ENCODE measurements at places on chromosomes 11 and 22.

DNA sequence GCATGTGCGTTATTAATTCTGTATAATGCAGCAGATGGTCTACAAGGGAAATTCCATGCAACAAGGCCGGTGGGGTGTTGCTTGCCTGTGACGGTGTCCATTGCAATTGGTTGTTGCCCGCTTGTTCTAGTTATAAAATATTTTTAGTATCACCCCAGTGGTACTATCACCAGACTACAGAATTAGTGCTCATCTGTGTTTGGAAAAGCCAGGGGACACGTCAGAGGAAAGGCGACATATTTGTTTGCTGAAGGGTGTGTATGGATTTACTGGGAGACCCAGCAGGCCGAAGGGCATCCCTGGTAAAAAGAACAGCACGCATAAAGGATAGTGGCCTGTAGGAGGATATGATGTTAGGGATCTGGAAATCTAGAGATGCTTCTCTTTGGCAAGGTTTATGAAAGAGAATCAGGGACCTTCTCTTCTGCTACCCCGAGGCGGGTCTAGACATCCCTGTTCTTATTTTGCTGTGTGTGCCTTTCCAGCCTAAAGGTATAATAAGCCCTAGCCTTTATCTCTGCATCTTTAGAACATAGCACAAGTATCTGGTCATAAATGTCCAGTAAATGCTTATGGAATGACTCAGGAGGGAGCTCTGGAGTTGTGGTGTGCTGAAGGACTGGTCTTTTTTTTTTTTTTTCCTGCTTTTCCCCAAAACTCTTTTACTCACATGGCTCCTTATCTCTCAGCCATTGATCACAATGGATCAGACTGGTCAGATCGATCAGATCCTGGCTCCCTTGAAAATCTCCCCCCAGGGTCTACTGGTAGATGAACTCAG, 90.9 kb downstream of the LDLRAD3 start:
- DNase-seq: no peak

GRCh38 chr11:133828871-133829270, 16.4 kb downstream of the SPATA19 start:
- DNase-seq: no peak

DNA sequence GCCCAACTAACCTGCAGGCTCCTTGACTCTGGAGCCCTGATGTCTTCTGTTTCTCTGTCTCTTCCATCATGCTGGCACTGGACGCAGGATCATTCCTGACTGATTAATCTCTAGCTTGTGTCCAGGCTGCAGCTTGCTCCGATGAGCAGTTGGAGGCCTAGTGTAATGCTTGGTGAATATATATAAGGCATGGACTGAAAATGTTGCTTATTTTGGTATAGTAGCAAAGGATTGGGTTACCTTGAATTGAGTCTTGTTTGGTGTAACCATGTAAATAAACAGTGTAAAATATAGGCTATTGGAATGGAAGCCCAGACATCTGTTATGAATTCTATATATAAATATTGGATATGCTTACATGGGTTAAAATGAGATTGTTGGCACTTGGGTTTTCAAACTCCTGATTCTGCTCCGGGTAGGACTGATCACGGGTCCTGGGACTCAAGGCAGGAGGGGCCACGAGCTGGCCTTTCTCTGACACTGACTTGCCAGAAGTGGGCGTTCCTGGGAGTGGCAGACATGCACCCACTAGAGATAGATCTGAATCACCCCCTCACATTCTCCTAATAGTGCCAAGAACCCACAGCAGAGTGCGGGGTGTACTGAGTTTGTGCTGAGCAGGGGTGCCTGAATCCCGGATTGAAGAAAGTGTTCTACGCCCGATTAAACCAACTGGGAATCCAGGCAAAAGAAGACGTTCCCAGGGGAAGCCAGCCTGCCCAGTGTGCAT, 25.8 kb downstream of the LRP5 start:
- peak; percentile 65 for DNase-seq

GRCh38 chr22:20940186-20940651, 23.0 kb downstream of the CRKL start:
- no peak for DNase-seq

DNA sequence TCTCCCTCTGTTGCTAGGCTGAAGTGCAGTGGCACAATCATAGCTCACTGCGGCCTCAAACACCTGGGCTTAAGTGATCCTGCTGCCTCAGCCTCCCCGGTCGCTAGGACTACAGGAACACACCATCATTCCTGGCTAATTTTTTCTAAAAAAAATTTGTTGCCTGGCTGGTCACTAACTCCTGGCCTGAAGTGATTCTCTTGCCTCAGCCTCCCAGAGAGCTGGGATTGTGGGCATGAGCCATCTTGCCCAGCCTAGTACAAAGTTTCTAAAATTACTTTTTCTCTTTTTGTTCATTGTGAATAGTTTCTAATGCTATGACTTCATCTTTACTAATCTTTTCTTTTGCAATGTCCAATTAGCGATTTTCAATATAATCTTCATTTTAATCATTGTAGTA, 12.5 kb downstream of the RBM7 start:
- DNase-seq: no peak

DNA sequence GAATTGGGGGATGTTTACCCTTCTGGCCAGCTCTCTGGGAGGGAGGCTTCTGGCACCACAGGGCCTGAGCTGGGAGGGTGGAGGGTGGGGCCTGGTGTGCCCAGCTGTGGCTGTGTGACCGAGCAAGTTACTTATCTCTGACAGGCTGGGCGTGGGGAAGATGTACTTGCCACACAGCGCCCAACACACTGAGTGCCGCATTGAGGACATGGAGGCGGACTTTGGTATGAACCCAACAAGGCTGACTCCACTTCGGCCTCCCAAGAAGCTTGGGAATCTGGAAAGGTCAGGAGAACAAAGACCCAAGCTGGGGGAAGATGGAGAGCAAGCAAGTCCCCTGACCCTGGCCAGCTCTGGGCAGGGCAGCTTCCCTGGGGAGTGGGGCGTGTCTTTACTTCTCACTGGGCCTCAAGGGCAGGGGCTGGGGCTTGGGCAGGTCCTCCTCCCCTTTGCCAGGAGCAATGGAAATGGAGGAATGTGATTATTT, 2.4 kb upstream of the MGAT3 start:
- no peak for DNase-seq

DNA sequence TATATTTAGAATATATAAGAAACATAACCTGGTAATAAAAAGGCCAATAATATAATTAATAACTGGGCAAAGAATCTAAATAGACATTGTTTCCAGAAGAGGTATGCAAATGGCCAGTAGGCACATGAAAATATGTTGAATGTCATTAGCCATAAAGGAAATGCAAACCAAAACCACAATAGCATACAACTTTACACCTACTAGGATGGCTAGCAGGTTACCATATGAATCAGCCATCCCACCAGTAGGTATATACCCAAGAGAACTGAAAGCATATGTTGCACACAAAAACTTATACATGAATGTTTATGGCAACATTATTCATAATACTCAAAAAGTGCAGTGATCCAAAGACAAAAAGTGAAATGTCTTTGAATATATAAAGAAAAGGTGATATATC, 2.7 kb upstream of the OR2D2 start:
- no peak for DNase-seq

- DNase-seq: no peak
Observed at GRCh38 chr11:69867076-69868005, 48.1 kb upstream of the FGF3 start.

GRCh38 chr11:43021466-43021865, 290.3 kb upstream of the API5 start:
- DNase-seq: no peak

DNA sequence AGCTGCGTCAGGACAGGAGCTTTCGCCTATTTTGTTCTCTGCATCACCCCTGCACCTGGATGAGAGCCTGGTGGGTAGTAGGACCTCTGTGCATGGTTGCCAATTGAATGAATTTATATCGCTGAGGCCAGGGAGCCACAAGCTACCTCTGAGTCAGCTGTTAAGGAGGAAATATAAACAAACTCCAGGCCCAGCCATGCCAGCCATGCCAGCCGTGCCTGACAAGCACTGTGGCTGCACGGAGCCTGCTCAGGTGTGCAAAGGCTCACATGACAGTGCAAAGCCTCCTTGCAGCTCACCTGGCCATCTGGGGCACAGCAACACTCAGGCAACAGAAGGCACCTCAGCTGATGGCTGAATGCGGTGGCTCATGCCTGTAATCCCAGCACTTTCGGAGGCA, 33.7 kb upstream of the LINC01488 start:
- no peak for DNase-seq

DNA sequence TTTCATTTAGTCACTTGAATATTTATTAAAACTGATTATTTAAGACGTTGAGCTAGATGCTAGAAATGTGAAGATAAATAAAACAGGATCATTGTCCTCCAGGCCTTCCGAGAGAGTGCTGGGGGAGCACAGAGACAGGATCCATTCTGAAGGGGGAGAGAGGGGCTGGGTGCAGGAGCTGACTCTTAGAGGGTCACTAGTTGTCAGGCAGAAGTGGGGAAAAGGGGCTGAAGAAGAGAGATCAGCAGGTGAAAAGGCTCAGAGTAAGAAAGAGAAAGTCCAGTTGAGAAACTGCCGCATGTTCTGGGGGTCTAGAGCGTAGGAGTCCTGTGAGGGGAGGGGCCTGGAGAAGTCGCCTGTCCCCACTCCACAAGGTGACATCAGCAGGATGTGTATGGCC, 206.2 kb upstream of the SNX19 start:
- DNase-seq: no peak

- no peak for DNase-seq
Observed at GRCh38 chr11:57370941-57371340, 10.0 kb downstream of the PRG3 start.

DNA sequence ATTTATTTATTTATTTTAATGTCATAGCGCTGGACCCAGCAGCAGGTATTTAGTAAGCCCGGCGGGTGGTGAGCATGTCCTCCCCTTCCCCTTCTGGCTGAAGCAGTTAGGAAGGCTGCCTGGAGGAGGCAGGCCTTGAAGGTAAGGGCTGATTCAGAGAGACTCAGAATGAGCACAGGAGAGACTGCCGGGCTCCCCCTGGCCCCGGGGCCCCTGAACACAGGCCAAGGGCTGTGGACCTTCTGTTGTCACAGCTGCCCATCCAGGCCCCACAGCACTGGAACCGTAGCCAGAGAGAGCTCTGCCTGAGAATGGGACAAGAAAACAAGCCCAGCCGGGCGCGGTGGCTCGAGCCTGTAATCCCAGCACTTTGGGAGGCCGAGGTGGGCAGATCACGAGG, 52.8 kb downstream of the KCNJ4 start:
- DNase-seq: no peak

DNA sequence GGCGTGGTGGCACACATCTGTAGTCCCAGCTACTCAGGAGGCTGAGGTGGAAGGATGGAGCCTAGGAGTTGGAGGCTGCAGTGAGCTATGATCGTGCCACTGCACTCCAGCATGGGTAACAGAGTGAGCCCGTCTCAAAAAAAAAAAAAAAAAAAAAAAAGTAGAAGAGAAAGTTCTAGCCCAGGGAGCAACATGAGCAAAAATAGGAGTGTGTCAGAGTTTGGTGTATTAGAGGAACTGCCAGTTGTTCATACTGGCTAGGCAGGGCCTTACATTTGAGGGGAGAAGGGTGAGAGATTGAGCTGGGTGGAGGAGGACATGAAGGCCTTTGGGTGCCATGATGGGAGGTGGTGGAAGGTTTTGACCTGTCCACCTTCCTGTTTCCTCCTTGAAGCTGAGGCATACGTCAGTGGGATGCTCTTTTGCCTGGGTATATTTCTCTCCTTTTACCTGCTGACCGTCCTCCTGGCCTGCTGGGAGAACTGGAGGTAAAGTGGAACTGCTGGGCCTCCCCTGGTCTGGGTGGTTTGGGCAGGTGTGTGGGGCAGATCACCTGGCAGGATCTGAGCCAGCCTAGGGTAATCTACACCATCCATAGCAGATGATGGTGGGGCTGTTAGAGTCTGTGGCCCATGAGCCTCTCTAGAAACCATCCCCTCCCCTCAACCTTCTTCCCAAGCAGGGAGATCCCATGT, 7.3 kb downstream of the SIDT2 start:
- DNase-seq: no peak

GRCh38 chr22:22716136-22716665, 71.8 kb downstream of the GGTLC2 start:
- no peak for DNase-seq

- peak; percentile 77 for DNase-seq
Observed at GRCh38 chr22:17871726-17872458, 97.6 kb upstream of the BID start.

DNA sequence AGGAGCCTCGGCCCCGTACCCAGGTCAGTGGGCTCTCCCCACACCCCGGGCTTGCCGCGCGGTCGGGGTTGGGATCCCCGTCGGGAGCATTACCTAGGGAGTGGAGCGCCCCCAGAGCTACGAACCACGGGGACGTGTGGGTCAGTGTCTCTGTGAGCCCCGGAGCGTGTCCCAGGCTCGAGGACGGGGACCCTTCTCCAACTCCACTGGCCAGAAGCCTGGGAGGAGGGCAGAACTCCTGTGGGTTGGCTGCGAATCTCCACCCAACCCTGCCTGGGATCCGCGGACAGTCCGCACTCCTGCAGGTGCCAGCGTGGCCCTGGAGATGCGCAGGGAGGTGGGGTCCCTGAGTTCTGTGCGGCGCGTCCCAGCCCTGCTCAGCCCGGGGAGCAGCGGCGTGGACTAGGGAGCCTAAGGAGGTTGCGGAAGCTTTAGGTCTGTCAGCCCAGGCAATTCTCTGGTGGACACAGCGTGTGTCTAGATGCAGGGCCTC, 346 bp downstream of the PPFIBP2 start:
- no peak for DNase-seq

DNA sequence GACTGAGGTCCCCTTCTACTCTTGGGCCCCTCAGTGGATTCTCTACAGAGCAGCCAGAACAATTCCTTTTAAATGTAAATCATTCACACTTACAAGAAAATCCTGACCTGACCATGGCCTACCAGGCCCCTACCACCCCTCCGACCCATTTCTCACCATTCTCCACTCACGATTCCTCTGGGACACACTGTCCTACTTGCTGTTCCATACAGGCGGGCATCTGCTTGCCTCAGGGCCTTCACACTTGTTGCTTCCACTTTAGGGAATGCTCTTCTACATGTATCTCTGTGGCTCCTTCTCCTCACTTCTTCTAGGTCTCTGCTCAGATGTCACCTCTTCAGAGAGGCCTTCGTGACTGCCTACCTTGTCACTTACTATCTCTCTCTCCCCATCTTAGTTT, 3.4 kb downstream of the USH1C start:
- no peak for DNase-seq

DNA sequence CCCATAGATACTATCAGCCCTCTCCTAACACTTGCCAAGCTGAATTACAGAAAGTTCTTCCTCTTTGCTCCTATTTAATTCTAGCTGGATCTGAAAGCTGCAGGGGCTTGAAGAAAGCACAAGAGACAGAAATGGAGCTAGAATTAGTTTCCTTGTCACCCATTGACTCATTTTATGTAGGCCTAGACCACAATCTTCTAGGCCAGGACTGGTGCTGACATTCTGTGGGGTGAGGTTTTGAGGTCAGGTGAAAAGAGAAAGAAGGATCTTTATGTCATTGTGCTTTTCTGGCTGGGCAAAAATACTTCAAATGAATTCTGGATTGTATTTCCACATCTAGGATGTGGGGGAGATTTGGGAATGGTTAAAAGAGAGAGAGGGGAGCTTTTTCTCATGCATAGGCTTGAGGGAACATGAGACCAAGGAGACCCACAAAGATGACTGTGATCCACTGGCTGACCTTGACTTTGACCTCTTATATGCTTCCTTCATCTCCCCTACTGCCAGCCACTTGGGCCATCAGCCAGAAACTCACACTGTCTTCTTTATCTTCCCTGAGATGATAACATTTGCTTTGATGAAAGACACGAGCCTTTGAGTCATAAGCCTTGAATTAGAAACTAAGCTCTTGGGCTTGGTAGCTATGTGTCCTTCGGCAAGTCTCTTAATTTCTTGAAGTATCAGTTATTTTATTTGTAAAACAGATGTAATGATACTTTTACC, 274.9 kb upstream of the CADM1 start:
- DNase-seq: no peak

GRCh38 chr11:67657300-67657699, 6.8 kb upstream of the ACY3 start:
- no peak for DNase-seq
